Activated gamma-delta T cell (primary cell): ENCODE measurements at places on chromosomes 2 and 18.

DNA sequence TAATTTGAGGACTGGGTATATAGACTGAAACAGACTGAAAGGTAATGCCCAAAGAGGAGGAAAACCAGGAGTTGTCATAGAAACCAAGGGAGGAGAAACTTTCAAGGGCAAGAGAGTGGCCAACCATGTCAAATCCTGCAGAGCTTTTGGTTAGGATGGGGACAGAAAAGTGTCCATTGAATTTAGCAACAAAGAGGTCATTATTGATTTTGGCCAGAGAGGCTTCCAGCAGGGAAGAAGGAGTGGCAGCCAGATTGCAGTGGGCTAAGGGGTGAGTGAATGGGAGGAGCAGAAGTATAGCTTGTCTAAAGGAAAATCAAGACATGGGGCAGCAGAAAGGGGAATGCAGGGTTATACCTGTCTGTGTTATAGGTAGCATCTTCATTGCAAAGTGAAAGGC is 194.0 kb downstream of the CAMKMT start:
- no peak for DNase-seq

DNA sequence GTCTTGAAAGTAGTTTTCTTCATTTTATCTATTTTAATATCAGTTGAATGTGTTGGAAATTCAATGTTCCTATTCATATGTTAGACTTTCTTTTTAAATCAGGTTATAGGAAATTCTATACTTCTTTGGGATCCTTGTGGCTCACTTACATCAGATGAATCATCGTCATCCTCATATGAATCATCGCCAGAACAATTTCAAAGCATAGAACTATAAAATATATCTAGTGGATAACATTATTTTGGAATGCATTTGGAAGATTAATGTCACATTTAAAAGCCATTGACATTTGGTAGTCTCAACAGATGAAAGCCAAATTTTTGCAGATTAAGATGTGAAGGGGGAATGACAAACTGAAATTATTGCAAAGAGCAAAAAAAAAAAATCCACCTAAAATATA is 94.1 kb downstream of the FAM161A start:
- DNase-seq, result no peak

DNA sequence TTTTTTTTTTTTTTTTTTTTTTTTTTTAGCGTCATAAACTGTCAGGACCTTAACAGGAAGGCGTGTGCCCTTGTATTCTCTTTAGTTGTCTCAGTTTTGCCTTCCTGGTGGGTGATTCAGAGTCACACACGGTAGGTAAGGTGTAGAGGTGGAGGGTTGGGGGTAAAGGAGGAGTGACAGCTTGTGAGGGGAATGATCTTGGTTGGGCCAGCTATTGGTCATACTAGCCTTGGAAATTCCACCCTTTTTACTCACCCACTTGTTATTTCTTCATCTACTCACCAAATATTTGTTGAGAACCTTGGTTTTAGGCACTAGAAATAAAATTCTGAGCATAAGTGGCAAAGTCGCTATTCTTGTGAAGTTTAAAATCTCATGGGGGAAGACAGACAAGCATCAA is 22.2 kb downstream of the SMIM21 start:
- no peak for DNase-seq

DNA sequence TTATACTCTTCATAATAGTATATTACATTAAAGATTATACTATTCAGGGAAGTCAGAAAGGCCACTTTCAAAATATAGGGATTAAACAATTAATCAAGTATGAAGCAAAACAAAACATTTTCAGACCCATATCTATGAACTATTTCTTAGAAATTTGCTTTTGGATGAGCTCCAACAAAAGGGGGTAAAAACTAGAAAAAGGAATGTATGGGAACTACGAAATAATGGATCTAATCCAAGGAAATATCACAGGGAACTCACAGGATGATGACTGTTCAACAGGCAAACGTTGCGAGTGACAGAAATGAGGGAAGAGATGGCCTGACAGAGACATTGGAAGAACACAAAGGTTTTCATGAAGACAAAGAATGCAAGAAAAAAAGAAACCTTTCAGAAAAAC is 27.9 kb downstream of the G6PC2 start:
- DNase-seq, result no peak

- no peak for DNase-seq
Observed at GRCh38 chr2:139916822-139917221, 1136.6 kb upstream of the NXPH2 start.
